ENCODE measurements at places on chromosomes 4 and X.
A peak's percentile ranks its signal among the peaks of the same experiment; 100 is the strongest.

GRCh38 chr4:146972036-146972435, 26.4 kb upstream of the TTC29 start:
- DNase-seq, result no peak

- DNase-seq, result peak; percentile 68
Measured at GRCh38 chr4:69828828-69829227, 31.1 kb downstream of the SULT1E1 start.

DNA sequence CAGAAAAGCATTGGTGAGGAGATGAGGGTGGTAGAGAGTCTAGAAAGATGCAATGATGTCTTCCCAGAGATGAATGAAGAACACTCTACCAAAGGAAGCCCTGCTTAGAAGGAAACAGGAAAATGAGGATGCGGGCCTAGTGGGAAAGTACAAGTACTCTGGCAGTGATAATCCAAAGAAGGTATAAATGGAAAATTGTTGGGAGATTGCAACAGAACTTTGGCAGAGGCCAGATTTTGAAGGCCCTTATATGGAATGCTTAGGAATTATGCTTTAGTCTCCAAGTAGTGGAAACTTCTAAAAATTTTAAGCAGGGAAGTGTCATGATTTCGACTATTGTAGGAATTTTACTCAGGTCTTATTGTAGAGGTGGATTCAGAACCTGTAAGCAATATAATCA, 11.0 kb downstream of the ARSJ start:
- DNase-seq, result no peak

- peak; percentile 54 for DNase-seq
Measured at GRCh38 chr4:85953651-85954018, 406.2 kb downstream of the MAPK10 start.

GRCh38 chrX:104935581-104935980, 284.9 kb downstream of the TEX13A start:
- DNase-seq, result no peak

GRCh38 chr4:53847965-53848364, 216.4 kb downstream of the CHIC2 start:
- no peak for DNase-seq

GRCh38 chr4:186740822-186741221, 17.2 kb upstream of the FAT1 start:
- DNase-seq, result no peak

DNA sequence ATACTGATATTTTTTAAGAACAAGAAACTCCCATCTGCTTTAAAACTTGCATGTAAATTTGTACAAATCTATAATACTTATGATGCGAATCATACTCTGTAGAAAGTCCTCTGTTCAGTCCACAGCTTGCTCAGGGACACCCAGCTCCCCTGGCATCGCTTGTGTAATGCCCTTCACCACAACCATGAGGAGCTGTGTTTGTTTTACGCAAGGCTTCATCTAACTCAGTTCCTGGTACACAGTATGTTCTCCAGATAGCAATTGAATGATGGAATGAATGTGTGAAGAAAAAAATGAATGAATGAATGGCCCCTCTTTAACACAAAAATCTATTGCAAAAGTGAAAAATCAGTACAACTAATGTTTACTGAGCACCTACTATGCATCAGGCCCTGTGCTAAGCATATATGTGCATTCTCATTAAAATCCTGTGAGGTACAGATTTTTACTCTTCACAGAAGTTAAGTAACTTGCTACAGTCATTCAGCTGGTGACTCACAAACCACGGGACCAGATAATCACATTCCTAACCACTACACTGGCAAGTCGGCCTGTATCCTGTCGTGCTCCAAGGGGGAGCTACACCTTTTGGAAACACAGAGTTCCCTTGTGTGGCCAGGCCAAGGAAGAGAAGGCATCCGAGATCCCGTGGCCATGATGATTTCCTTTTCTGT, 58.7 kb upstream of the KDR start:
- DNase-seq, result peak; percentile 97

- DNase-seq, result no peak
Measured at GRCh38 chr4:1243451-1244080, 5.4 kb downstream of the CTBP1 start.

- DNase-seq, result no peak
Measured at GRCh38 chr4:41213625-41214135, 662 bp downstream of the APBB2 start.

DNA sequence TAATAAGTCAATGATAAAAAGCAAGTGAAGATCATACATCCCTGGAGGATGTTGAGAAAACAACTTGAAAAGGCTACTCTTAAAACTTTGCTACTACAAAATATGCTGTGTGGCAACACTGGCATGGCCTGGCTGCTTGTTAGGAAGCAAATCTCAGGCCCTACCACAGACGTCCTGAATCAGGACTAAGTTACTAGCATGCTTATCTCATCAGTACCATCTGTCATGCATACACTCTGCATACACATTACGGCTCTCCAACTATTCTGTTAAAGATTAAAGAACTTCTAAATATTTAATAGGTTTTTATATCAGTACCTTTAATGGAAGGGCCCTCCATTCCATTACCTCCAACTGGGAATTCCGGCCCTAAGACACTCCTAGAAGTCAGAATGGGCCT, 8.2 kb downstream of the PAPSS1 start:
- no peak for DNase-seq

All from iris pigment epithelial cell (primary cell).